ENCODE measurements at places on chromosomes 12 and 14.
A peak's percentile ranks its signal among the peaks of the same experiment; 100 is the strongest.

GRCh38 chr12:65798918-65799317 lies 25.4 kb upstream of the HMGA2 start:
- no peak for DNase-seq

- no peak for DNase-seq
Observed at GRCh38 chr12:61023231-61023630, 1237.0 kb upstream of the USP15 start.

DNA sequence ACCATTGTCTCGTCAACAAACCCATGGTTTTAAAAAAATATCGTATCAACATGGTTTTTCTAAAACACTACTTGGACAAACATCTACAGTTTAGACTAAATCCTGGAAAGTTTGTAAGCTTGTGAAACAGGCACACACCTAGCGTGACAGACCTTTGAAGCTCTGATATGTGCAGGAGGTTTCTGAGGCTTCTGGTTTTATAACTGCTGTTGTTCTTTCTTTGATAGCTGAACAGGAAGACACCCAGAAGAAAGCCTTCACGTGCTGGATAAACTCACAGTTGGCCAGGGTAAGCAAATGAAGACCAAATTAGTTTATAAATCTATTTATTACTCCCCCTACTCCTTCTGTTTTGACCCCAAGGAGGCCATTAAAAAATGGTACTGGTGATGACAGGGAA lies 87.6 kb downstream of the SYNE2 start:
- DNase-seq: no peak

GRCh38 chr14:32366256-32366879 lies 37.3 kb downstream of the AKAP6 start:
- peak; percentile 28 for DNase-seq

DNA sequence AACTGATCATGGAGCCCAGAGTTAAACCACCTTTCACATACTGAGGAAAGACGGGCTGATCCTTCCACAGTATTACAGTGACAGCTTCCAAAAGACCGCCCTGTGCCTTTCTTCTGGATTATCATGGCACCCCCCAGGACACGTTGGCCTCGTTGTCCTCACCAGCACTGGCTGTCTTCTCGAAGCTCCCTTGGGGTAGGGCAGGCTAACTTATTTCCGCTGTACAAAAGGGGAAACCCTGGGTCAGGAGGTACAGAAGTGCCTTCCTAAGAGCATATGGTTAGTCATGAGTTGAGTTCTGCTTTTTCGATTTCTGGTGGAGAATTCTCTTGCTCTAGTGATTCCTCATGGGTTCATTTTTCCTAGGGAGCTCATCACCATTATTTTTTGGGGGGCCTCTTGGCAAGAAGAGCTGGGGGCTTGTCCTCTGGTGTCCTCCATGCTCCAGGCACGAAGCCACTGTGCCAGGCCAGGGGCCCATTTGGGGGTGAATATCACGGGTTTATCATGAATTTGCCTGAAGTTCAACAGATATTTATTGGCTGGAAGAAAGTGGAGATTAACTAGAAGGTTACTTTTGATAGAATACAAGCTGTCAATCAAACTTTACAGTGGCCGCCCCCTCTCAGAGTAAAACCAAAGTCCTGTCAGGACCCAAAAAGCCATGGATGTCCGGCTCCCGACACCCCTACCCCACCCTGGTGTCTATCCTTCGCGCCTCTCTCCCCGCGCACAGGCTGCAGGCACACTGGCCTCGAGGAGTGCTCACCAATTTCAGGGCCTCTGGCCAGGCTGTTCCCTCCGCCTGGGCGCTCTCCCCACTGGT lies 8.8 kb upstream of the TRAF3 start:
- no peak for DNase-seq

- DNase-seq: no peak
Observed at GRCh38 chr14:92698393-92698792, 50.0 kb downstream of the LGMN start.

DNA sequence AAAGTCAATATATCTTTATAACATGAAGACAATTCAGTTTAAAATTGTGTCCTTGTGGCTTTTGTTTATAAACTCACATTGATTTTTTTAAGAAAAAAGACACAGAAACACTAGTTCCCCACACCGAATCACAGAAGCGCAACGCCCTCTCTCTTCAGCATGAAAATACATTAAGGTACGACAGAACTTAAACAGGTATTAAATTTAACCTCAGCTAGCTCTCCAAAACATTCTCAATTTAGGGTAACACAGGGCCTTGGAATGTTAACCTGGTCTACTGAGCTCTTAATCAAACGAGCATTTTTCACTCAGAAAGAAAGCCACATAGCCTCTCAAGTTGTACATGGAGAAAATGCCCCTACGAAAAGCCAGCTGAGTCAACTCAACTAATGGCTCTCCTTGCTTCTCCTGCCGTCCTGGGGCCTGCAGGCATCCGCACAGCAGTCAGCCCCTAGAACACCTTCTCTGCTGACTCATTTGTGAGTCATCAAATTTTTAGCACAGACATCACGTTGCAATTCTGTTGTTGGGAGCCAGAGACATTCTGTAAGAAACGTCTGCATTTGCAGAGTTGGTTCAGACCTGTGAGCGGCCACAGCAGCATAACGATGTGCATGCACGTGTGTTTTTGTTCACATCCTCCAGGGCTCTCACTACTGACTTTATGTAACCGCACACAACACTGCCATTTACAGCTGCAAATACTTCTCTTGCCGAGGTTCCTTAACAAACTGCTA lies 141.6 kb downstream of the ITPR2 start:
- peak; percentile 86 for DNase-seq

DNA sequence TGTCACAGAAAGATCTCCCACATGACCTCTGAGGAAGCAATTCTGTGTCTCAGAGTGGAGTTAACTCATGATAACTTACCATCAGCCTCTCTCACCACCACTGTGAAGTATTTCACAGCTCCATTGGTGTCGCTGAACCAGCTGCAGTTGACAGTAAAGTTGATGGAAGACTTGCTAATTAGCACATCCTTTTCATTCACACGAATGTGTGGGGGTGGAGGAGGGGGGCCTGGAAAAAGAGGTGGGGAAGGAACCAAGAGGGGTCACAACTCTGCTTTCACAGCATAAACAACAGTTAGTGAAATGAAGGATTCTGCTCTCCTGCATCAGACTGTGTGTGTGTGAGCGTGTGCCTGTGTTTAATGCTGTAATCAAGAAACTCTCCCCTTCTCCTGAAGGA lies 82.1 kb downstream of the PTPRB start:
- DNase-seq: no peak

GRCh38 chr14:23143911-23144310 lies 24.9 kb upstream of the CEBPE start:
- no peak for DNase-seq

- DNase-seq: no peak
Observed at GRCh38 chr12:123748661-123749060, 13.4 kb upstream of the DNAH10 start.

DNA sequence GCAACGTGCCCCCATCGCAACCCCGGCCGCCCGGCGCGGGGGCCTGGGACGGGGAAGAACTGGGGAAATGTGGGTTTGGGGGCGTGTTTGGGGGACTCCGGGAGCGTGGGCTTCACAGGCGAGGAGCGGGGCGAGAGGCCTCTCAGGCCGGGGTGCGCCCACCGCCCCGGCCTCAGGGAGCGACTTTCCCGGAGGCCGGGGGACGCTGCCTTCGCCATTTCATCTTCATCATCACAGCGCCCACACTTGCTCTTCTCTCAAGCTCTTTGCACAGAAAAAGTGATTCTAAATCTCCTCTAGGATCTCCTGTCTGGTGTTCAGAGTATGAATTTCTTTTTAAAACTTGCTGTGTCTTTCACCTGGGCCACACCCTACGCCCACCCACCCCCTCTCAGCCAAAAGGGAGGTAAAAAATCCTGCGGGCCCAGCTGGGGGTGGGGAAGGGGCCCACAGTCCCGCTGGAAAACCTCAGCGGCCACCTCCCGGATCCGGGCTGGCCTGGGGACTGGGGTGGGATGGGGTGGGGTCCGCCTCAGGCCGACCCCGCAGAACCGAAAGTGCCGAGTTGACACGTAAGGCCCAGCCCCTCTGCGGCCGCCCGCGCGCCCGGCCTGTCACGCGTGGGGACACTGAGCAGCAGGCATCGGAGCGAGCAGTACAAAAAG lies 7.4 kb downstream of the CDKN1B start:
- DNase-seq: no peak

GRCh38 chr14:53788566-53788965 lies 168.1 kb downstream of the BMP4 start:
- no peak for DNase-seq

- no peak for DNase-seq
Observed at GRCh38 chr14:104752423-104752734, 568 bp upstream of the SIVA1 start.

- DNase-seq: no peak
Observed at GRCh38 chr12:125687820-125688219, 622.6 kb downstream of the AACS start.

DNA sequence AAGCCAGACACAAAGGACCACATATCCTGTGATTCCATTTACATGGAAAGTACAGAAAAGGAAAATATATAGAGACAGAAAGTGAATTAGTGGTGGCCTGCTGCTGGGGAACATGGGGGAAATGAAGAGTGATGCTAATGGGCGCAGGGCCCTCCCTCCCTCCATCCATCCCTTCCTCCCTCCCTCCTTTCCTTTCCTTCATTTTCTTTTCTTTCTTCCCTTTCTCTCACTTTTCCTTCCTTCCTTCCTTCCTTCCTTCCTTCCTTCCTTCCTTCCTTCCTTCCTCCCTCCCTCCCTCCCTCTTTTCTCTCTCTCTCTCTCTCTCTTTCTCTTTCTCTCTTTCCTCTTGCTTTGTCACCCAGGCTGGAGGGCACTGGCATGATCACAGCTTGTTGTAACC lies 37.3 kb downstream of the ARL6IP4 start:
- no peak for DNase-seq

GRCh38 chr14:35556548-35556947 lies 22.6 kb downstream of the INSM2 start:
- DNase-seq: no peak

DNA sequence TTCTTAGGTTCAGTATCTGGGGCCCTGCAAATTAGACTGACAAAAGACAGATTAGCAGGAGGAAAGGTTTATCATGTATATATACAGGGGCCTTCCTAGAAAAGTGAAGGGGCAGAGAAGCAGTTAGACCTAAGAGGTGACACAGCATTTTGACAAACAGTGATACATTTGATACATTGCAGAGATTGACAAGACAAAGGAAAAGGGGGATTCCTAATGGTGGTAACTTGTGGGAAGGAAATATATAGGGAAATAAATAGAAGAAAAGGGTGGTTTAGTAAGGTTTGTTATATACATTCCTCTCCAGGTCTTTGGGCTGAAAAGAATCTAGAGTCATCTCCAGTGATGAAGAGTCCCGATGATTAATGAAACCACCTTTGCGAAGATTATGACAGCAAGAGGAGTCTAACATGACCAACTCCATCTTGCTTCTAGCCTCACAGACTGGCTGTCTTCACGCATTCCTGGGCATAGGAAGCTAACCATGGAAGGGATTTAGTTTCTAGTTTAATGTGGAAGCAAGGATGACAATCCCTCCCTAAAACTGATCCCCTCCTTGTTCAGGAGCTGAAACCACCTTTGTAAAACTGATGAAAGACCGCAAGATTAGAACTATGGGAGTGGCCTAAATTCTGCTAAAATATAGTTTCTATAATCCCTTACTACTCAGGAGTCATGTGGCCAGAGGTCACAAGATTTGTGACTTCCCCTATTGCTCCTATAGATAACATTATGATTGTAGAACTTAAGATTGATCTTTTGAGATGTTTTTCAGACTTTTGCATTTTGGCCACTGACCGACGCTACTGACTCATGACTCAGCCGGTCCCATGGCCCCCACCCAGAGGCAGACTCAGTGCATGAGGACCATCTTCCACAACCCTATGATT lies 31.1 kb upstream of the CPM start:
- DNase-seq: no peak

DNA sequence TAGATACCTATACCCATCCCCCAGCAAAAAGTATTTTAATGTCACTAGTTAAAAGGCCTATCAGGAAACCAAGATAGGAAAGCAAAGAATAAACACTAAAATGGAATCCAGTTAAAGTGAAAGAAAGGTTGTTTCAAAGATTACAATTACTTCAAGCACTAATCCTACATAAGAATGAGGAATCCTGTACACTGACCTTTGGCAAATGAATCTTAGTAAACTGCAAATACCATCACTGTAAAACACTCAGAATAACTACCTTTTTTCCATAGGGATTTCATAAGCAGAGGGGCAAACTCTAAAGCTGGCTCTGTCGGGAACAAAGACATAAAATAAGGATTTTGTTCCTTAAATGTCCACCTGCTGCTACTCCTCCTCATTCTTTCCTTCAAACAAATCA lies 25.9 kb downstream of the CEP83 start:
- DNase-seq: no peak

GRCh38 chr12:127343940-127344339 lies 923.0 kb upstream of the TMEM132C start:
- no peak for DNase-seq

DNA sequence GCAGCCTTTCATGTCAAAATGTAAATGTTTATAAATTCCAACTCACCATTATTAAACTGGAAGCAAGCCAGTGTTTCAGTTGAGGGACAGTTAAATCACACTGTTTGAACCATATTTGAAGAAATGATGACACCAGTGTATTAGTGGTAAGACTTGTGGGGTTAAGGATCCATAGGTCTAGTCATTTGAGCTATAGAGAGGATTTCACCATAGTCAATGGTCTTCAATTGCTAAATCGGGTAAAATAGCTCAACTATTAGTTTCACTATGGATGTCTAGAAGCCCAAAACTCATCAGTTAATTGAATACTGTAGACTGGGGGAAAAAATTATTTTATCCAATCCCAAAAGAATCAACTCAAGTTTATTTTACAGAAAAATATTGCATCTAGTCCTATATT lies 659.1 kb downstream of the NRXN3 start:
- DNase-seq: no peak
